ENCODE measurements at places on chromosomes 4 and X.

DNA sequence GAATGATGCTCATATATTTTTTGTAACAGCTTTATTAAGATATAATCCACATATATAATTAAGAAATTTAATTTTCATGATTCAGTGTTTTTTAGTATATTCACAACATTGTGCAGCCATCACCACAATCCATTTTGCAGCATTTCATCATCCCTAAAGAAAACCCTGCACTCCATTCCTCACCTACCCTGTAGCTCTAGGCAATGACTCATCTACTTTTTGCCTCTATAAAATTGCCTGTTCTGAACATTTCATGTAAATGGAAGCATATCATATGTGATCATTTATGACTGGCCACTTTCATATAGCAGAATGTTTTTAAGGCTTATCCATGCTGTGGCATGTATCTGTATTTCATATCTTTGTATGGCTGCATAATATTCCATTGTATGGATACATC, 339.9 kb downstream of the MAPK10 start:
- DNase-seq: no peak

DNA sequence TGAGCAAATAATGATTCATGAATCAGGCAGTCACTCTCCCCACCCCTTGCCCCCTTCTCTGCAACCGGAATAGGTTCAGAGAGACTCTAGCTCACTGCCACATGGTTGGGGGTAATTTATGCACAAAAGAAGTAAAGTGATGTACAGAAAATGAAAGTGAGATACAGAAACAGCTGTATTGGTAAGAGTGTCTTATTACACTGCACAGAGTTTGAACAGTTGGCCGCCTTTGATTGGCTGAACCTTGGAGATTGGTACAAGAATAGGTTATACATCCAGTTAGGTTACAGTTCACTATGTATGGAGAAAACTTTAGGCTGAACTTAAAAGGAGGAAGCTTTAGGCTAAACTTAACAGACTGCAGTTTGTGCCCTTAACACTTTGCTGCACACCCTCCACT, 34.6 kb upstream of the DIAPH2 start:
- DNase-seq: no peak

DNA sequence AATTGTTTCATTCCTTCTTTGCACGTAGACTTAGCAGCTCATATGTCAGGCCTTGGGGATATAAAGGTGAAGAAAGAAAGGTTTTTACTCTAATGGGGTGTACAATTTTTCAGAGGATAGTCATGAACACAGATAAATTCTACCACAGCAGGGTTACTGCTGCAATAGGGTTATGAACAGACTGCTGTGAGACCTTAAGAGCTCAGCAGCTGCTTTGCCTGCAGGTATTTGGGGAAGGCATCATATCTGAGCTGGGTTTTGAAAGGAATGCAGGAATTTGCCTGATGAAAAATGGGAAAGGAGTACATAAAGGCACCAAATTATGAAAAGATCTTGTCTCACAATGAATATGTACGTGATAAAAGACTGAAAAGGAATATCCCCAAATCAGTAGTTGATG, 128.9 kb downstream of the CEP135 start:
- no peak for DNase-seq

DNA sequence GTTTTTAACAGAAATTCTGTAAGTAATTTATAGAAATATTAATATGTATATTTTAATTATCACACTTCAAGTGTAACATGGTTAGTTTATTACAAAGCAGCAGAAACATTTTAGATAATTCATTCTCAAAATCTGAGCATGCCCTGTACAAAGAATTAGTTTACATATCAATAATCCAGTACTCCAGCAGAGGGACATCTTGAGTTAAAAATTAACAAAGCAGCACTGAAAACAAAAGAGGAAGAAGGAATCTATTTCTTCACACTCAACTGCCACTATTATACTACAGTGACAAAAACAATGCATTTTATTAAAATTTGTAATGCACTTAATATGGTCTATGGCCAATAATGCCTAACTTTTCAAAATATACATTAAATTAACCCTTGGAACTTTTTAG, 179.1 kb upstream of the KLHL4 start:
- DNase-seq: no peak

GRCh38 chrX:16464369-16464768, 185.6 kb upstream of the S100G start:
- DNase-seq: no peak

All from NCI-H2029 (cell line).